GM23248 (cell line): ENCODE measurements at places on chromosomes 3 and 15. TPM values are rescaled to one million over a fixed set of nuclear protein-coding genes. Genes with fewer than 3 reads are reported as not detected.
A peak's percentile ranks its signal among the peaks of the same experiment; 100 is the strongest.

GRCh38 chr15:29311696-29312095, 42.1 kb upstream of the NSMCE3 start:
- no peak for DNase-seq

GRCh38 chr3:104764496-104764895, 602.2 kb upstream of the ALCAM start:
- DNase-seq, result no peak

- no peak for DNase-seq
Measured at GRCh38 chr15:65903296-65904073, 34.2 kb downstream of the RAB11A start.

GRCh38 chr3:49018707-49019006, 277 bp upstream of the DALRD3 start:
- DNase-seq, result no peak

GRCh38 chr3:172159962-172160538, 120.7 kb downstream of the FNDC3B start:
- peak; percentile 71 for DNase-seq

GRCh38 chr3:94036909-94037507, 8.6 kb upstream of the STX19 start:
- peak; percentile 88 for DNase-seq

DNA sequence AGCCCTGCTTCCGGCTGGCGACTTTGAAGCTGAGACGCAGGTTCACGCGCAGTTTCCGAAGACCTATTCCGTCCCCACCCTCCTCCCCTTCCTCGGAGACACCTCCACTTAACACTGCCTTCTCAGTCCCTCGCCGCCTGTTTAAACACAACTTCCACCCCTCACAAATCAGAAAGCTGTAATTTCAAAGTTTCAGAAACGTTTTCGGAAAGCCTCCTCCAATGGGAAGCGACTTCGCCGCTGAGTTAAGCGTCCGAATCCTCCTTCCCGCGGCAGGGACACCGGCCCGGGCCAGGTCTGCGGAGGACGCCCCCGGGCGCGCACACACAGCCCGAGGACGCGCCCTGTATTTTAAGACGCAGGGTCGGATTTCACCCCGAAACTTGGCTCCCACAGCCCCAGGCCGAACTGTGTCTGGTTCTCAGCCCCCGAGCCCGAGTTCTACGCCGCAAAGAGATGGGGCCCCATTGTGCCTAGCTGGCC, 559 bp upstream of the LRRN1 start:
- peak; percentile 12 for DNase-seq

DNA sequence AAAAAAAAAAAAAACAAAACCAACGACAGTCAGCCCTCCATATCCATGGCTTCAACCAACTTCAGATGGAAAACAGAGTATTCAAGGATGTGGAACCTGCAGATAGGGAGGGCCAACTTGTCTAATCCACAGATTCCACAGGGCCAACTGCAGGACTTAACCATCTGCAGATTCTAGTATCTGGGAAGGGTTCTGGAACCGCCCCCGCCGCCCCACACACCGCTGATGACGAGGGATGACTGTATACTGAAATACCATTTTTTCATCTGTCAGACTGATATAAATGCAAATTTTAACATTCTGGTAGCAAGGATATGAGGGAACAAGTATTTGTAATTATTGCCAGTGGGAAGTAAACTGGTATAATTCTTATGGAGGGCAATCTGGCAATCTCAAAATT, 29.5 kb downstream of the ADPGK start:
- no peak for DNase-seq

DNA sequence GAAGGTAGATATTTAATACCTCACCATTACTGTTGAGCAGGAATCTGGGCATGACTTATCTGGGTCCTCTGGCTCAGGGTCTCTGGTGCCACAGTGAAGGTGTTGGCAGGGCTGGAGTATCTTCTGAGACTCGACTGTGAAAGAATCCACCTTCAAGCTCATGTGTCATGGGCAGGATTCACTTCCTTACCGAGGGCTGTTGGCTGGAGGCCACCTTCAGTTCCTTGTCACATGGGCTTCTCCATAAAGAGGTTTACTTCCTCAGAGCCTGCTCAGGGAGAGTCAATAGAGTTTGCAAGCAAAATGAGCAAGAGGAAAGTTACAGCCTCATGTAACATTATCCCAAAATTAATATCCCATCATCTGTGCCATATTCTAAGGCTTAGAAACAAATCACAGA, 459.5 kb downstream of the NR2F2 start:
- DNase-seq, result no peak

- DNase-seq, result no peak
Measured at GRCh38 chr3:53503195-53503594, 8.8 kb downstream of the CACNA1D start.

DNA sequence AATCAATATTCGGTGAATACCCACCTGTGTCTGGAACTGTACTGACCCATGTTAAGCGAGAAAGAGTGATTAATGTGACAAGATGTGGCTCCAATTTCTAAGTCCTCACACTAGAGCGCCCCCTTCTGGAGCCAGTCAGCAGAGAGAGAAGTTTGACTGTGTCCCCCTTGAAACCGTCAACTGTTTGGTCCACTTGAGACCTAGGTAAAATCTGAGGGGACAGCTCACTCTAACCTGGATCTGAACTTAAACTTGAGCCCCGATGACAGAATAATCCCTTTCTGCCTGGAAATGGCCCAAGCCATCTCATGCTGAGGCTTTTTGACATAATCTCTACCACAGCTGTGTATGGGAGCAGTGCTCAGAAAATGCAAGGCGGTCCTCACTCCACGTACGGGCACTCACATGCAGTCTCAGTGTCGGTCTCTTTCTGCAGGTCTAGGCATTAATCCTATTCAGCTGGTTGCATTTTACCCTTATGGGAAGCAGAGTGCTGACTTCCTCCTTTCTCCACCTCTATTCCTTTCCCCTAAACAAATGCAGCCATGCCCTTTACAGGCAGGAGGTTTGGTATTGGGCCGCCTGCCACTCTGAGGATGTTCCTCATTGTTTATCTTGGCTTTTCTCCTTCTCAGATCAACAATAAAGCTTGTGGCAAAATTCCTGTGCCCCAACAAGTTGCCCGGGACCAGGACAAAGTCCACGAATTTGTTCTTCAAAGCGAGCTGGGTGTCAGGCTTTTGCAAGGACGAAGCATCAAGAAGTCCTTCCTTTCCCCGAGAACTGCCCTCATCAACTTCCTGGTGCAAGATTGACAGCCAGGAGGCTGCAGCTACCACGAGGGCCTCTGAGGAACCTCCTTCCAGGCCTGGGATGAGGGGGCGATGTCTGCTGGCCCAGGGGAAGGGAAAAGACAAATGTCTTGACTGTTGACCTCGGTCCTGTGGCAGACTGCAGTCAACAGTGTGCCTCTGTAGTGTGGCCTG, 47.5 kb upstream of the LIMD1 start:
- no peak for DNase-seq

DNA sequence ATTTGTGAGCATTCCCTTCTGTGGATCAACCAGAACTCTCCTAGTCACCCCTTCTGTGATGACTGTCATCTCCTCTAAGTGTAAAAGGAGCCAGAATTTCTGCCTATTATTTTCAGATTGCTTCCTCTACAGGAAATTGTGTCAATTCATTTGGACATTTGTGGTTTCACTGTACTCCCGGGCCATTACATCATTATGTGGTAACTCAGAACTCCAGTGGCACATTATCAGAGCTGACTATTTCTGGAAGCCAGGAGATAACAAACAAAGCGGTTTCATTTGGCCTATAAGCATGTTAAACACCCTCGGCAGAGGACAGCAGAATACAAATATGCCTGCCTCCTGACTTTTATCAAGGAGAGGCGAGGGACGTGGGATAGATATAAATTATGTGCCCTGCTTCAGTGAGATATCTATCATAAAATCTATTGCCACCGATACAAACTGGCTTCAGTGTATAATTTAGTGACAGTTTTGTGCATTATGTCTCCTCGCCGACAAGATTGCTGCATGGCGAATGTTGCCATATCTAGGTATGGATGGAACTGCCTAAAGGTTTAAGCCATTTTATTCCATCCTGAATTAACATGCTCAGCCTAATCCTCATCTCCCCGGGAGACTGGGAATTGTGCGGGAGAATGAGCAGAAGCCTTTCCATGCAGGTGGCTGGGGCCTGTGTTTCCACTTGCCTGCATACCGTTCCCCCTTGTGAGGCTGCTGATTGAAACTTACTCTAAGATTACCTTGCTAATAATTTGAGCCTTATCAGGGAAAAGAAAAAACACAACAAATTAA, 193.4 kb upstream of the SEMA6D start:
- peak; percentile 42 for DNase-seq

GRCh38 chr3:140189976-140190375, 255.0 kb downstream of the CLSTN2 start:
- DNase-seq, result no peak

DNA sequence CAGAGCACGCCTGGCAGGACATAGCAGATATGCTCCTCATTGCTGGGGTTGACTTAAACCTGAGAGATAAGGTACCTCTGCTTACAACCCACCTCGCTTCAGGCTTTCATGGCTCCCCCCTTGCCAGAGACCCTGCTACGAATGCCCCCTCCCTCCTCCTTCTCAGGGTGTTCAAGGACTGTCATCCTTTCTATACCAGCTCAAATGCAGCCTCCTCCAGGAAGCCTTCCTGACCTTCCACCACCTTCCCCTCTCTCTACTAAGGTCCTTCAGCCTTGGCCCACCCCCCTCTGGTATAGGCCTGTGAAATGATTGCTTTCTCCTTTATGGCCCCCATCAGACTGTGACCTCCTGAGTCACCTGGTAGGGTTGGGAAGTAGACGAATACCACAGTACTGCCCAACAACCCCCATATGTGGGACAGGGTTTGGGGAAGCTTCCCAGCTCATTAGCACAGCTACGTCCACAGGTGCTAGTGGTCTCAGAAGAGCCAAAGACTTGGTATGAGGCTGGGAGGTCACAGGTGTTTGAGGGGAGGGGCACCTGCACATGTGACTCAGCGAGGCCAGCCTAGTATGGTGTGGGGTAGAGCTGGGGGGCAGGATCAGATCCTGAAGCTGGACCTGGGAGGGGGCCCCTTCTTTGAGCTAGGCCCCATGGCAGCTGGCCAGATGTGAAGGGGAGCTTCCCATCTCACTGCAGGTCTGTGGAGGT, 32.0 kb downstream of the ANKDD1A start:
- DNase-seq, result no peak

DNA sequence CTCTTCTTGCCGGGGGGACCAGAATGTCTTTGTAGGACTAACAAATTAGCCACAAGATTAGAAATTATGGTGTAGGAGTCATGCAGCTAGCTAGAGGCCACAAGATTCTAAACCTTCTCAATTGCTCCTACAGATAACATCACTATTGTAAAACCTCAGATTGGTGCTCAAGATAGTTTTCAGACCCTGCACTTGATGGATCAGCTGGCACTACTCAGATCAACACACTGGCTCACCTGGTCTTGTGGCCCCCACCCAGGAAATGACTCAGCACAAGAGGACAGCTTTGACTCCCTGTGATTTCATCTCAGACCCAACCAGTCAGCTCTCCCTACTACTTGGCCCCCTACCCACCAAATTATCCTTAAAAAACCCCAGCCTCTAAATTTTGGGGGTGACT, 124.1 kb upstream of the RASGRP1 start:
- DNase-seq, result no peak

GRCh38 chr3:183100376-183100775, 1.1 kb upstream of the MCCC1 start:
- DNase-seq, result no peak

DNA sequence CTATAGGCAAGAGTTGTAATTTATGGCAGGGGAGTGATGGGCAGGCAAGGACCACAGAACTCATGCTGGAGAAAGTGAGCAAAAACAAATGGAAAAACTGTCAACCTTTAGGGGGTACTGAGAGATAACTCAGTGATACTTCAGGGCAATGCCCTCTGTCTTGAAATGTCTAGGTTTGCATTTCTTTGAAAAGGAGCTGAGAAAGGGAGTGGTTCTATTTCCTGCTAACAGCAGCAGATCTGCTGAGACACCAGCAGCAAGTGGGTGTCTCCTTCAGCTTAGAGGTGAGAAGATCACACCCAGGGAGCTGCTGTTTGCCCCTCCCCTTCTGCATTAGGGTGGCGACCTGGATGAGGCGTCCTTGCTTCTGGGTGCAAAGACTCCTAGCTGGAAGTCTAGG, 42.3 kb upstream of the XIRP1 start:
- DNase-seq, result no peak

DNA sequence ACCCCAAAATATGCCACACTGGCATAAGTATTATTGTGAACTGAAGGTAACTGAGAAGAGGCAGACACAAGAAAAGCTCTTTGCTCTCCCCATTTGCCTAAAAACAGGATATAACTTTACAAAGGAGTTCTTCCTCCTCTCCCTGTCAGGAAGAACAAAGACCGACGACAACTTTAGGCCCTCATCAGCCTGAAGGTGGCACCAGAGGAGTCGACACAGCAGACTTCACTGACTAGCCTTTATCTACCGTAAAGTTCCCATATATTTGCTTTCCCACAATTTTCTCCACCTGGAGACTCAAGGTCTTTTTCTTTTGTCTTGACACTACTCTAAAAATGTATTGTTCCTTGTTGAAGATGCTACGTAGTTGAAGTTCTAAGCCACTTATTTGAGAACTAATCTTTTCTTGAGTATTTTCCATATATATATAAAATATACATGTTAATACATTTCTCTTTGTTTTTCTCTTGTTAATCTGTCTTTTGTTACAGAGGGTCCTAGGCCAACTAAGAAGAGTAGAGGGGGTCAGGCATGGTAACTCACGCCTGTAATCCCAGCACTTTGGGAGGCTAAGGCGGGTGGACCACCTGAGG, 16.2 kb upstream of the XIRP1 start:
- DNase-seq, result peak; percentile 77

GRCh38 chr15:39598958-39599845, 18.3 kb downstream of the THBS1 start:
- DNase-seq, result peak; percentile 50

- DNase-seq, result no peak
Measured at GRCh38 chr15:97680606-97681220, 279.8 kb upstream of the ARRDC4 start.

DNA sequence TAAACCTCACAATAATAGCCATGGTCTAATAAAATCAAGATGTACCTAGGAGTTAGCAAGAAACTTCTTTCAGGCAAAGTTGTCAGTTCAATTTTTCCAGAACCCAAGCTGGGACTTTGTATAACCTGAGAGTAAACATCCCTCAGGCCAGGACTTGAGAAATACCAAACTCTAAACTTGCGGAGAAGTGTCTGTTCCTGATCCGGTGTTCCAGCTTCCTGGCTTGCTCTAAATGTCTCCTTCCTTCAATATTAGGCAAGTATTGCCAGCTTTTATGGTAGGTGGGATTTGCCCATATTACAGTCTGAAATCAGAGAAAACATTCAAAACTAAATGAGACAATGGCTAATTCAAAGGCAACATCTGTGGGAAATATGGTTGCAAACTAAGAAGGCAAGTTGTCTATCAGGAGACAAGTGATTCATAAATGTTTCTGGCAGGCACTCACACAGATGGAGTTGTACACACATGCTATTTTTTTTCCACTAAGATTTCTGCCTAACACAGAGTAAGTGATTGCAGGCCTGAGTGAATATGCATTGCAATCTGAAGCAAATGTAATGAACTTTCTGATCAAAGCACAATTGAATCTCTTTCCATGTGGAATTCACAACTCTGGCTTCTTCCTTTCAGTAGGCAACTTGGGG, 88.3 kb upstream of the COL8A1 start:
- peak; percentile 57 for DNase-seq

- peak; percentile 63 for DNase-seq
Measured at GRCh38 chr3:157098121-157098822, 61.7 kb downstream of the CCNL1 start.

The C2CD4A gene
- total RNA-seq, result not detected in 2 replicates

The SLC38A3 gene
- under 0.01 TPM in 1 of 2 replicates, not detected in the other for total RNA-seq

The GOLGA6L1 gene
- total RNA-seq, result not detected in 2 replicates

The SERINC4 gene
- total RNA-seq, result not detected in 2 replicates

The TLR9 gene
- not detected in 2 replicates for total RNA-seq

The LIPC gene
- 0.38 and 0.43 TPM in 2 replicates for total RNA-seq

The CCR3 gene
- not detected in 2 replicates for total RNA-seq

The LRRC31 gene
- not detected in 2 replicates for total RNA-seq
